Memory B cell (primary cell): ENCODE measurements at places on chromosomes 6 and 20.

GRCh38 chr20:43751167-43752050 lies 24.6 kb upstream of the GTSF1L start:
- no peak for DNase-seq

GRCh38 chr20:25579081-25579770 lies 6.1 kb downstream of the NINL start:
- no peak for DNase-seq

DNA sequence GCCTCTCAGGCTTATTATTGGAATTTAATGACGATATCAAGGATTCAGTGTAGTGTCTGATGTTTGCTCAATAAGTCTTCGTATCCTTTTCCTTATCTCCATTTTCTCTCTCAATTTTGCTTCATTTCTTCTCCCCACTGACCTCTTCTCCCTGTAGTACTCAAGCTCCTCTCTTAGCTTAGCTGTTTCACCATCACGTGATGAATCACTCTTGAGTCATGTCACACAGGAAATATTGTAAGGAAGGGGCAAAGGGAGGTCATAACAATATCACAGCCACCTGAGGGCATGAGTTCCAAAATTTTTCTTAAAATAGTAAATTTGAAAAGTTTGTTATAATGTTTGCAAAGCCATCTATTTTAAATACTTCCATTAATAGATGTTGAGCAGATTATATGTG lies 392.2 kb upstream of the MARCKS start:
- DNase-seq = no peak

GRCh38 chr6:43093436-43094289 lies 17.5 kb downstream of the PTK7 start:
- DNase-seq = no peak

GRCh38 chr6:56742122-56742791 lies 99.6 kb upstream of the DST start:
- DNase-seq = no peak

GRCh38 chr6:119110601-119111548 lies 32.4 kb upstream of the FAM184A start:
- peak; percentile 27 for DNase-seq
